ENCODE measurements at places on chromosomes 7 and 10. TPM values are rescaled to one million over a fixed set of nuclear protein-coding genes. Genes with fewer than 3 reads are reported as not detected.

Gene KLLN
- total RNA-seq = 0.36 TPM

GRCh38 chr7:105256761-105257231 lies 131.9 kb downstream of the SRPK2 start:
- H3K27ac ChIP-seq = no peak overlapping the region
- peaks cover 7% of the 10 kb centered on the region for H3K4me1 ChIP-seq
- no peak for DNase-seq
- H3K4me3 ChIP-seq = no peak overlapping the region

Gene CPA5
- total RNA-seq = not detected

Gene ASZ1
- not detected for total RNA-seq

Gene OR2A1
- 0.11 TPM for total RNA-seq

GRCh38 chr7:14073543-14073942 lies 84.1 kb upstream of the ETV1 start:
- no peak for DNase-seq
- no peaks in the 10 kb centered on the region for H3K4me1 ChIP-seq
- H3K27ac ChIP-seq = no peak overlapping the region
- H3K4me3 ChIP-seq = no peak overlapping the region

Gene AGR2
- not detected for total RNA-seq

DNA sequence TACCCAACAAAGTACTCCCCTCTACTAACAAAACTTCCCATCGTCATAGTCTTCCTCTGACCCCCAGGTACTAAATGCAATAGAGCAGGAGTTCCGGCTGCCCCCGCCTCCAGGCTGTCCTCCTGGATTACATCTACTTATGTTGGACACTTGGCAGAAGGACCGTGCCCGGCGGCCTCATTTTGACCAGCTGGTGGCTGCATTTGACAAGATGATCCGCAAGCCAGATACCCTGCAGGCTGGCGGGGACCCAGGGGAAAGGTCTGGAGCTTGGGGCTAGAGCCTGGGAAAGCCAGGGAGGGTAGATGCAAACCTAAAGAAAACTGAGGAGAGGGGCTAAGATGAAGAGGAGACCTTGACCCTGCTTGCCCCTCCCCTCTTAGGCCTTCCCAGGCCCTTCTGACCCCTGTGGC lies 15.3 kb downstream of the EPHB6 start:
- peaks cover 9% of the 10 kb centered on the region for H3K4me1 ChIP-seq
- no peak overlapping the region for H3K27ac ChIP-seq
- H3K36me3 ChIP-seq = peaks cover 22% of the 10 kb centered on the region
- no peak overlapping the region for H3K4me3 ChIP-seq

DNA sequence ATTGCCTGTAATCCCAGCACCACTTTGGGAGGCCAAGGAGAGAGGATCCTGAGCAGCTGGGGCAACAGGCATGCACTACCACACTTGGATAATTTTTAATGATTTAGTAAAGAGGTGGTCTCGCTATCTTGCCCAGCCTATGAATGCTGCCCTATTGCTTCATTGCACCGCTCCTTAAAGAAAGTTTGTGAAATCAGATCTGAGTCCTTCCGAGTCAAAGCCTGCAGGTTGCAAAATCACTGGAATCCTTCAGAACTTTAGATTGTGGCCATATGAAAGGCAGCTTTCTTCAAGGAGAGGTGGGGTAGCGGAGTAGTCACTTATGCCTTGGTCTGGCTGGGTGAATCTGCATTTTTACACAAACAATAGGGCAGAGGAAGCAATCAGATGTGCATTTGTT lies 166.3 kb downstream of the ARHGAP12 start:
- H3K27ac ChIP-seq = no peak overlapping the region
- no peak overlapping the region for H3K4me3 ChIP-seq
- no peaks in the 10 kb centered on the region for H3K36me3 ChIP-seq
- peaks cover 19% of the 10 kb centered on the region for H3K4me1 ChIP-seq
- no peaks in the 10 kb centered on the region for H3K27me3 ChIP-seq

- no peak overlapping the region for H3K27ac ChIP-seq
- no peaks in the 10 kb centered on the region for H3K36me3 ChIP-seq
- no peaks in the 10 kb centered on the region for H3K27me3 ChIP-seq
- H3K4me3 ChIP-seq = no peak overlapping the region
Observed at GRCh38 chr7:22320416-22320815, 36.5 kb downstream of the RAPGEF5 start.

Gene HOXA10
- total RNA-seq = not detected

- H3K27me3 ChIP-seq = no peaks in the 10 kb centered on the region
- DNase-seq = no peak
- H3K36me3 ChIP-seq = no peaks in the 10 kb centered on the region
- no peaks in the 10 kb centered on the region for H3K4me1 ChIP-seq
Observed at GRCh38 chr7:48839108-48839507, 85.2 kb upstream of the CDC14C start.

Gene OR6B1
- not detected for total RNA-seq

Gene PON1
- not detected for total RNA-seq

Gene PPIA
- total RNA-seq = 410 TPM

Gene WDR91
- total RNA-seq = 39.9 TPM
